Activated B cell treated with CpG ODN at 0.5 μM for 24 hours (primary cell): ENCODE measurements at places on chromosomes 16 and 17.
A peak's percentile ranks its signal among the peaks of the same experiment; 100 is the strongest.

GRCh38 chr17:82110298-82110697, 12.3 kb upstream of the FASN start:
- DNase-seq = no peak

GRCh38 chr17:82320956-82321927, 3.8 kb upstream of the CD7 start:
- peak; percentile 76 for DNase-seq

- DNase-seq = peak; percentile 24
These were observed 481 bp downstream of the CNTROB start for GRCh38 chr17:7932483-7932891.

DNA sequence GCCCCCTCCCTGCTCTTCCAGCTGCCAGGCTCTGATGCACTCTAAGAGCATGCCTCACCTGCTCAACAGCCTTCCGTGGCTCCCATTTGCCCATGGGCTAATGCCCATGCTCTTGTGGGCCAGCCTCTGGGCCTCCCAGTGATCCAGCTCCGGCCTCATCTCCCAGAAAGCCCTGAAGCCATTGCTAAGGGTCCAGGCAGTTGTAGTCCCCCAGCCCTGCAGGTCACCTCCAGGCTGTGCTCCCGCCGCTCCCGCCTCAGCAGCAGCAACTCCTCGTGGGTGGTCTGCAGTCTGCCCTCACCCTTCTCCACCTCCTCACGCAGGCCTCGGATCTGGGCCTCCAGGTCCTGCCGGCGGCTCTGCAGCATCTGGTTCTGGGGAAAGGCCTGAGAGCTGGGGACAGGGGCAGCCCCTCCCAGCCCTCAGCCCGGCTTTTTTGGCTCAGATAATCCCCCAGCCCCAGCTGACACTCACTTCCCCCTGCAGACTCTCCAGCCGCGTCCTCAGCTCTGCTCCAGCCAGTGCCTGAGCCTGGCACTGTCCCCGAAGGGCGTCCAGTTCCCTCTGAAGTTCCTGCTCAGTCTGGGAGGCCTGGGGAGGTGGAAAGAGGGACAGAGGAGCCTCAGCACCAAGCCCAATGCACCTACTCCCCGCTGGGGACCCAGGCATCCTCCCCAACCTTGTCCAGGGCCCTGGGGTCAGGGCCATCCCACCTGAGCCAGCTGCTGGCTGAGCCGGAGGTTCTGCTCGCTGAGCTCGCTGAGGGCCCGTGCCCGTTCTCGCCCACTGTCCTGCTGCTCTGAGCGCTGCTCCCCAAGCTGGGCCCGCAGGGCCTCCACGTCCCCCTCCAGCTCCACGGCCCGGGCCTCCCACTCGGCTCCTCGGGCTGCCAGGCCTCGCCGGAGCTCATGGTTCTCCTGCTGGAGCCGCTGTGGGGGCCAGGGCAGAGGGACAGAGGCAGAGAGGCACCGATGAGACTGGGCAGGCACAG, 6.2 kb downstream of the BICDL2 start:
- no peak for DNase-seq

- peak; percentile 26 for DNase-seq
These were observed at the start of gene SDK2 for GRCh38 chr17:73644145-73645049. Gene SDK2 (minus strand): TSS chr17:73644445. CDS start chr17:73644088, 357 bp downstream.

- DNase-seq = no peak
These were observed 14.0 kb downstream of the HSPB9 start for GRCh38 chr17:42136654-42137051.

- no peak for DNase-seq
These were observed 291.2 kb downstream of the CDH11 start for GRCh38 chr16:64830653-64831052.

DNA sequence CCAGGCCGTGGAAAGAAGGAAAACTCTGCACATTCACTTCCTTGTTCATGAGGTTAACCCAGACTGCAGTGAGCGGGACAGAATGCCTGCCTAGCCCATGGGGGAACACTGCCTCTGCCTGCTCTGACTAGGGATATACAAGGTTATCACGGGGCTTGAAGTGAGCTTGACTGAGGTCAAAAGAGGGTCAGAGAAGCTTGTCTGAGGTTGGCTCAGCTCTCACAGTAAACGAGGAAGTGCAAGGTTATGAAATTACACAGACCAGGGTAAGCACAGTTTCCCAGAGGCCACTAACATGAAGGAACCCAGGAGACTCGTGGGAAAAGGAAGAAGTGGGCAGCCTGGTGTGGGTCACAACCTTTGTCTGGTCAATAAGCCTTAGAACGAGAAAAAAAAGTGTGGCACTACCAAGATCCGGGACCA, 28.7 kb downstream of the HIC1 start:
- DNase-seq = no peak

DNA sequence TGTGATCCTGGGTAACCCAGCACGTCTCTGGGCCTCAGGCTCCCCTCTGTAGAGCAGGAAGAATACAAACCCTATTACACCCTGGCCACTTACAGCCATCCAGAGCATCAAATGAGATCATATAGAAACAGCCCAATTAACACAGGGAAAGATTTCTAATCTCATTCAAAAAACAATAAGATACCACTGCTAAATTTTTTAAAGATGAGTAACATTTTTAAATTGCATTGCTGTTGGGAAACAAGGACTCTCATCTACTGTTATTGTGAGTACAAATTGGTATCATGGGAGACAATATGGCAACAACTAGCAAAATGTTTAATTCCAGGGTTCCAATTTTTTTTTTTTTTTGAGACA, 41.1 kb downstream of the SRL start:
- DNase-seq = no peak

GRCh38 chr17:79971651-79972050, 64.0 kb downstream of the TBC1D16 start:
- no peak for DNase-seq

GRCh38 chr17:58083491-58084316, 485 bp downstream of the DYNLL2 start:
- peak; percentile 64 for DNase-seq

GRCh38 chr17:4860651-4861050, 27.5 kb downstream of the MINK1 start:
- no peak for DNase-seq

DNA sequence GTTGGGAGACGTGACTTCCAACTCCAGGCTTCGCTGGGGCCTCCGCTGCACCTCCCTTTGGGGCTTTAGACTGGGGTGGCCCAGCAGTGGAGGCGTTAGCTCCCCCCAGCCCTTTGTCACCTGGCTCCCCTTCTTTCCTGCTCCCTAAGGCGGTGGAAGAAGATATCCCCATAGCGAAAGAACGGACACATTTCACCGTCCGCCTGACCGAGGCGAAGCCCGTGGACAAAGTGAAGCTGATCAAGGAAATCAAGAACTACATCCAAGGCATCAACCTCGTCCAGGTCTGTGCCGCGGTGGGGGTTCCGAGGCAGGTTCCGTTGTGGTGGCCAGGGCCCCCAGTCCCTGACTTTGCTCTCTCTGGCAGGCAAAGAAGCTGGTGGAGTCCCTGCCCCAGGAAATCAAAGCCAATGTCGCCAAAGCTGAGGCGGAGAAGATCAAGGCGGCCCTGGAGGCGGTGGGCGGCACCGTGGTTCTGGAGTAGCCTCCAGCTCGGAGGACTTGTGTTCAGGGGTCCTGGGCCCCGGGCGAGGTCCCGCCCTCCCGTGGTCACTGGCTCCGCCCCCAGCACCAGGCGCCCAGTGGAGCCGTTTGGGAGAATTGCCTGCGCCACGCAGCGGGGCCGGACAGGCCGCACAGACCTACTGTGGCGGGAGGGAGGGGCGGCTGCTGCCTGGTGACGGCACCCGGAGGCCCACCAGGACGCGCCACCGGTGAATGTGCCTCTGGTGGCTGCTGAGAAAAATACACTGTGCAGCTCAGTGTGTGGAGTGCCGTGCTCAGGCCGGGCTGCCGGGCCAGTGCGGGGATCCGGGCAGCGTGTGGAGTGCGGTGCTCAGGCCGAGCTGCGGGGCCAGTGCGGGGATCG, 3.8 kb downstream of the MRPL12 start:
- DNase-seq = no peak

GRCh38 chr17:49729069-49729468, 21.3 kb upstream of the SLC35B1 start:
- DNase-seq = no peak

GRCh38 chr16:20074099-20074991, 655 bp upstream of the GPR139 start:
- DNase-seq = no peak

DNA sequence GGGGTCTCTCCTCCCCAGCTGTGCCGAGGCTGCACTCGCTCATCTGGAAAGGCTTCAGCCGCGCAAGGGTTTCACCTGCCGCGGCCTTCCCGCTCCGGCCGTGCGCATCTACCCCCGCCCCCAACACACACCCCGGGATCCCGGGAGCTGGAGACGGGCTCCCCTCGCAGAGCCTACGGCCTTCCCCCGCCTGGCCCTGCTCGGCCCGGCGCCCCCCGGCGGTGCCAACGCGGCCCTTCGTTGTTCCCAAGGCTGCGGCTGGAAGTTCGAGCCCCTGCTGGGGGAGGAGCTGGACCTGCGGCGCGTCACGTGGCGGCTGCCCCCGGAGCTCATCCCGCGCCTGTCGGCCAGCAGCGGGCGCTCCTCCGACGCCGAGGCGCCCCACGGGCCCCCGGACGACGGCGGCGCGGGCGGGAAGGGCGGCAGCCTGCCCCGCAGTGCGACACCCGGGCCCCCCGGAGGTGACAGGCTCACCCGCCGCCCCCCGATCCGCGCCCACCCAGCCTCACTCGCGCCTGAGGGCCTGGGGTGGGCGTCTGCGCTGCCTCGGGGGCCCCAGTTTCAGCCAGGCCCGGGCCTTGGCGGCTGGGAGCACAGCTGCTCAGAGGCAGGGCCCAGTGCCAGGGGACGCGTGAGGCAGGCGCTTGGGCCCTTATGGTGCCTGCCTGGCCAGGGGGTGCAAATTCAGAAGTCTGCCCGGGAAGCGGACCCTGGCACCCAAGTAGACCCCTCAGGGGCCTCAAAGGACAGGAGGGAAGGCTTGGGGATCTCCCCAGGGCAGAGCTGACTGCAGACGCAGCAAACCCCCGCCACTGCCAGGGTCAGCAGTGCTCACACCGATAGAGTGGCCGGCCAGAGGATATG, 11.2 kb downstream of the GALK1 start:
- DNase-seq = peak; percentile 82

GRCh38 chr17:1646199-1646875, 805 bp upstream of the SCARF1 start:
- DNase-seq = no peak

DNA sequence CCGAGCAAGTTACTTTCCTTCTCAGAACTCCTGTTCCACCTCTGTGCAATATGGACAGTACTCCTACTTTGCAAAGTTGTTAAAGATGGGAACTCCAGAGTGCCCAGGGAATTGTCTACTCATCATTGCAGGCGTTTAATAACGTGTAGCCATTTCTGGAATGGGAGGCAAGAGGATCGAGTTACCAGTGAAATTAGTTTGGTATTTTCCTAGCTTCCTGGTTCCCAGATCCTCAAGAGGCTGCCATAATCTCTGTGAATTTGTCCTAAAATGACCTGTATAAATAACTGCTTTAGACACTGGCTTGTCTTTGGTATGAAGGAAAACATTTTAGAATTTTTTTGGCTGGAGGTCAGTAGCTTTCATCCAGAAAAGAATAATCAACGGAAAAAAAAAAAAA, 27.7 kb downstream of the WWOX start:
- no peak for DNase-seq

GRCh38 chr17:7888184-7888920, at the start of gene CHD3:
Gene CHD3 (plus strand): TSS chr17:7888789. CDS start chr17:7889001, 212 bp downstream.
- DNase-seq = no peak

- DNase-seq = peak; percentile 56
These were observed 6.2 kb upstream of the ACTG1 start for GRCh38 chr17:81518785-81519283.

GRCh38 chr16:31529108-31529936, 1.6 kb downstream of the AHSP start:
- no peak for DNase-seq
